ENCODE measurements at places on chromosomes 16 and 17.

GRCh38 chr16:67162506-67163163, 1.9 kb upstream of the HSF4 start:
- no peak for DNase-seq

DNA sequence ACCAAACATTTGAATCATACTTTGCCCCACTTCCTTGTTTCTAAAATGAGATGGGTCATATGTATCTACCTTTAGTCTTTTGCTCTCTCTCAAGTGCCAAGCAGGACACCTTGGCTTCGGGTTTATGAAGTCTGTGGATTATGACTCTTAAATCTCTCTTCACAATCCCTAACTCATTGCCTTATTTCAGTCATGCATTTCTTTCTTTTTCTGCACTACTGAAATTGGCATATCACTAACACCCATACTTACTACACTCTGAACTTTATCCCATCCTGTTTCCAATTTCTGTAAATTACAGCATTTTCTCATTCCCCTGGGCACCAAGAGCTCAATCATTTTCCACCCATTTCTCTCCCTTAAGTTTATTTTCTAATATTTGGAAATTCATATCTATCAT, 42.0 kb downstream of the ABCA9 start:
- no peak for DNase-seq

GRCh38 chr17:22277595-22277994, 585.3 kb downstream of the KCNJ18 start:
- DNase-seq = no peak

DNA sequence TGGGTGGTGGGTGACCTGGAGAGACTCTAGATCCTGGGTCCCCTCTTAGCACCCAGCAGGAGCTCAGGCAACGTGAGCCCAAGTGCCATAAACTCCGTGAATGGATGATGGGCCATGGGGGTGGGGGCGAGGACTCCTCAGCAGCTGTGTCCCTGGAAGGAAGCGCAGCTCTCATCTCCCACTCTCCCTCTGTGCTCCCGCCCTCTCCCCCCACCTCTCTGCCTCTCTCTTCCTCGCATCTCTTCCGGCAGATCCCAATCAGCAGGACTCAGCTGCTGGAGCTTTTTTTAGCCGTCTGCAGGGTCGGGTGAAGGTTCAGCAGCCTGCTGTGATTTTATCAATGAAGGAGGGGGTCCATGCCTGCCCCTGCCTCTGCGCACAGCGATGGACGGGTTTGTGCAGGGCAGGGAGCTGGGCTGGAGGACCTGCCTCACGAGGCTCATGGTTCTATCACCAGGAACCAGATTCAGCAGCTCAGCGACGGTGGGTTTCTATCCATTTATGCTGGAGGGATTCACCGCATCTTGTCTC, 8.3 kb downstream of the CCR7 start:
- no peak for DNase-seq

GRCh38 chr17:57045868-57046704, 39.0 kb upstream of the AKAP1 start:
- DNase-seq = no peak

GRCh38 chr16:77841502-77841763, 53.1 kb downstream of the VAT1L start:
- no peak for DNase-seq

DNA sequence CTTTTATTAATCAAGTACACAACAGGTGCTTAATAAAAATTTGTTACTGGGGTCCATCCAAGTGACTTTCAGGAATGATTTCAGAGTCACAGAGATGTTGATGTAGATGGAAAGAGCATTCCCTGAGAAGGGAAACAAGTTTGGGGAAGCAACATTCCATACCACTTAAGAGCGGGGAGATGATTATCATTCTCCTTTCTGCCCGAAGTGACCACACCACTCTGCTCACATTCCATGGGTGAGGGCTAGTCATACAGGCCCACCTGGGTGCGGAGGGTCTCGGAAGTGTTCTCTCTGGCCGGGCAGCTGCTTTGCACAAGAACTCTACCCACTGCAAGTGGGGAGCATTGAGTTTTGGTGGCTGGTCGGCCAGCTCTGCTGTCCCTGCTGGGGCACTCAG, 231.4 kb downstream of the SNX29 start:
- no peak for DNase-seq

- no peak for DNase-seq
These were observed 10.9 kb upstream of the C16orf54 start for GRCh38 chr16:29756654-29757053.

DNA sequence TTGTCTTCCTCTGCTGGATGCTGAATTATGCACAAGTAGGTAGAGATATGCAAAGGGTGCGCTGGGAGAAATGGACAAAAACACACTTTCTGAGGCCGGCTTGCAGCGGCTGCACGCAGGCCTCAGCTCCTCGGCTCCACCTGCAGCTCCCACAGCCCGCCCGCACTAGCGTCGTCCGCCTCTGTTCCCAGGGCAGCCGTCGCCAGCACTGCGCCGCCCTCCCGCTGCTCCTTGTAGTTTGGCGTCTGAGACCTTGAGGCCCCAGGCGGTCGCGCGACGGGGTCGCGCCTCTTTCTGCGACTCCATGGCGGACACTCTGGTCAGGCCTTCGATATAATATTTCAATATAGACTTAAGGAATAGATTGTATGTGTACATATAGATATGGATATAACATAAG, 24.8 kb downstream of the SLFN12 start:
- no peak for DNase-seq

- DNase-seq = no peak
These were observed 6.6 kb upstream of the KPNB1 start for GRCh38 chr17:47643116-47643515.

DNA sequence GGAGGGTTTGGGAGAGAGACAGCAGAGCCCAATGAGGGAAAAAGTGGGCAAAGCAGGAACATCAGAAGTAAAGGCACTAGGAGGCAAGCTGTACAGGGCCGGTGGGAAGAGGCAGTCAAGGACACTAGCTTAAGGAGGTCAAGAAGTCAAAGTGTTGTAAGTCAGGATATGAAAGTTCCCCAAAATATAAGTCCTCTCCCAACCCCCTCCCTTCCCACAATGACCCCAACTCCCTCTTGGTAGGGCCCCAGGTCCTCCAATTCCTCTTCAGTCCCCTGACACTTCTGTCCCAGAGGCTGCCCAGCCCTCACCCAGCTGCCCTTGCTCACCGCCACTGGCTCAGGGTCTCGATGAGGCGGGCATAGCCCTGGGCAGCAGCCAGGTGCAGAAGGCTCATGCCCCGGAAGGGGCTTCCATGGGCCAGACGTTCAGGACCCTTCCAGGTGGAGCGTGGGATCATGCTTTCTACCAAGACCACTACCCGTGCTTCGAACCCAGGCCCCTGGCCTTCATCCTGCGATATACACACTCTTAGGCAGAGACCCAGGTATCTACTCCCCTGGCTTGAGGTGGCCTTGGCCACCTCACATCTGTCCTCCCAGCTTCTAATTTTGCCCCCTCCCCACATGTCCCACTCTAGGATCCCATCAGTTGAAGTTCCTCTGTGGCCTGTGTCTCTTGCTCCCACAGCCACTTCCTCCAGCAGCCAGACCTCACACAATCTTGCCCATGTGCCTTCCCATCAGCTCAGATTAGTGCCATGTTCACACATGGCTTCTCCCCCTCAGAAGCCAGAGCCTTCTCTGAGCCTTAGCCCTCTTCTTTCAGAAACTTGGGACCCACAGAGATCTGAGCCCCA, 5.9 kb upstream of the SPAG7 start:
- no peak for DNase-seq

DNA sequence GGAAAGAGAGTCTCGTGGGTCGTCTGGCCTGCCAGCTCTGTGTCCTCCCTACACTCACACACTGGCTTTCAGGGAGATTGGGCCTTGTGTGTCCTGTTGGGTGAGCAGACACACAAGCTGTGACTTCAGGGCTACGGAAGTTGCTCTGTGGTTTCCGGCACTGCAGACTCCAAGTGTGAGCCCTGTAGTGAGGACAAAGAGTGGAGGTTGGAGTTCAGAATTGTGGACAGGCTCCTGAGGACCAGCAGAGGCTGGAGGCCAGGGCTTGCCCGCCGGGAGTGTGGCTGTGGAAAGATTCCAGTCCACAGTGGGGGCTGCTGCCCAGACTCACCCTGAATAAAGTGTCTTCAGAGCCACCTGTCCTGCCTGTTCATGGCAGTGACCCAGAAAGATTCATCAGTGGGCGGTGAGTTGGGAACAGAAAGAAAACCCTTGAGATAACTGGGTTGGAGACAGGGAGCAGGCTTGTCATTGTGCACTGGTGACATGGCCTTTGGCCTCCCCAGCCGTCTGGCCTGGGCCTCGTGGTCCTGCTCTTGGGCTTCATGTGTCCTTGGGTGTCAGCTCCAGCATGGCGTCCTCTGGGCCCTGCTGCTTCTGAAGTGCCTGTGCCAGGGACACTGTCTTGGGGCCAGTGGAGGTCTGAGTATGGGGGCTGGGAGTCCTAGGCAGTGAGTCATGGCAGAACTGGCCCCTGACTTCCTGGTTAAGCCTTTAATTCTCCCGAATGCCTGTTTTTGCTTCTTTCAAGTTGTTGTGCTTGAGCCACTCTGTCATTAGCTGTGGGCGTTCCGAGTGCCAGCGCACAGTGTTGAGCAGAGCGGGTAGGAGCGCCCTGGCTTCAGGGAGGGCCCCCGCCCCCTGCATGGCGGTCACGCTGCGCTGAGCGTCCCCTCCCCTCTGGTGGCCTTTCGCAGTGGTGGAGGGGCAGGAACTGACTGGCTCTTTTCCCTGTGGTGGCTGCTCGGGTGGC, 19.9 kb upstream of the ZNF750 start:
- no peak for DNase-seq

DNA sequence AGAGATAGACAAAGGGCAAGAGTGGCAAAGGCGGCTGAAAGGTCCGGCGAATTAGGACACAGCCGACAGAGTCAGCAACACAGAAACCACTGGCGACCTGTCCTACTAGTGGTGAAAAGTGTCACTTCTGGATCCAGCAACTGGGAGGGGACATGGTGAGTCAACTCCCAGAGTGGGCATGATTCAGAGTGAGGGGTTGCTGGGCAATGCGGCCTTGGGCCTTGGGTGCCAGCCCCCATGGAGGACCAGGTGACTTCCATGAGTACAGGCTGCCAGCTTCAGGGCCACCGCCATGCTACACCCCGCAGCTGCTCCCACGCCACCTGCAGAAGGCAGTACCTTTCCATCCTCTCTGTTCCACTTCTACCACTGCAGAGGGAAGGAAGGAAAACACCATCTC, 110.6 kb downstream of the ZFHX3 start:
- DNase-seq = no peak

DNA sequence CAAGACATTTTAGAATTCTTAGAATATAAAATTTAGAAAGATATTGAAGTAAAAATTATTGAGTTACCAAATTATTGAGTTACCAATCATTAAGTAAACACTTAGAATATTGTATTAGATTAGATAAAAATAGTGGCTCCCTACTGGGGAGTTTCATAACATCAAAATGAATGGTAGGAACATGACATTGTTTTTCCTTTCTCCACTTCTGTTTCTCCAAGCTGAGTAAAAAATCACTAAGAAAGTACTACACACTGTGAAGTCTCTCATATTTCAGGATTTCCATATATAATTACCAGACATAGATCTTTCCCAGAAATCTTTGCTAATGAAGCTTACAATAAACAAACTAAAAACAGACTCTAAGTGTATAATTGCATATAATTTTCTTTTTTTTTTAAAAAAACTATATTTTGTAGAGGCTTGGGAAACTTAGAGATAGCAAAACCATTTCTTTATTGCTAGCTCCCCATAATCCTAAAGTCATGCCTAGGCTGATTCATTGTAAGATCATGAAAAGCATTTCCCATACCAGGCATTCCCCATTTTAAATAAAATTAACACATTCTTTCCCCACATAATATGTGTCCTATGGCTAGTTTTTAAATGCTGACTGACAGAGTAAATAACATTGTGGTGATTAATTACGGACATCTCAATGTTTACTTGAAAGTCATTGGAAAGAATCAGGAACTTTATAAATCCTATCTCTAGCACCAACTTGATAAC, 1408.7 kb upstream of the GOT2 start:
- no peak for DNase-seq

GRCh38 chr17:5715478-5715877, 131.2 kb upstream of the NLRP1 start:
- no peak for DNase-seq
